Femur (tissue), 1 donor: ENCODE measurements at places on chromosomes 4 and X.

DNA sequence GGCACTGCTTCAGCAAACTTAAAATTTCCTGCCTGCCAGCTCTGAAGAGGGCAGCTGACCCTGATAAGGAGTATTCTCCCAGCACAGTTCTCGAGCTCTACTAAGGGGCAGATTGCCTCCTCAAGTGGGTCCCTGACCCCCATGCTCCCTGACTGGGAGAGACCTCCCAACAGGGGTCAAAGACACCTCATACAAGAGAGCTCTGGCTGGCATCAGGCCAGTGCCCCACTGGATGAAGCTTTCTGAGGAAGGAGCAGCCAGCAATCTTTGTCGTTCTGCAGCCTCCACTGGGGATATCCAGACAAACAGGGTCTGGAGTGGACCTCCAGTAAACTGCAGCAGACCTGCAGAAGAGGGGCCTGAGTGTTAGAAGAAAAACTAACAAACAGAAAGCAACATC is 1118.3 kb upstream of the ADGRL3 start:
- no peak for DNase-seq

- no peak for DNase-seq
Measured at GRCh38 chrX:134936542-134936941, 54.2 kb upstream of the SMIM10 start.

- DNase-seq, result no peak
Measured at GRCh38 chr4:13378973-13379759, 105.0 kb downstream of the RAB28 start.

GRCh38 chrX:115591420-115591819 is 30.4 kb downstream of the PLS3 start:
- no peak for DNase-seq

DNA sequence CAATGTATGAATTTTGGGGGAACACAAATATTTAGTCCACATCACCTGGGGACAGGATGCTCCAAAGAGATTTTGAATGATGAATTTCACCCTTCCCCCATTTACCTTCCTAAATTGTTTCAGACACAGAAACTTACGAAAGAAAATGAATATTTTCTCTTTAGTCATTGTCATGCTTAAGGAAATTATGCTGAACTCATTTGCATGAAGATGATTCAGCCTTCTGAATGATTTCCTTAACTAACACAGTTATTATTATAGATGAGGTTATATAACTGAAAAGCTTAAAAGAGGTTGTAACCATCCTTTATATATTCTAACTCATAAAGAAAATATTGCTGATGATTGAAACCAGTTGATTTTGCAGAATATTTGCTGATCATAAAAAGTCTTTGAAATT is 61.1 kb downstream of the KCNIP4 start:
- no peak for DNase-seq

DNA sequence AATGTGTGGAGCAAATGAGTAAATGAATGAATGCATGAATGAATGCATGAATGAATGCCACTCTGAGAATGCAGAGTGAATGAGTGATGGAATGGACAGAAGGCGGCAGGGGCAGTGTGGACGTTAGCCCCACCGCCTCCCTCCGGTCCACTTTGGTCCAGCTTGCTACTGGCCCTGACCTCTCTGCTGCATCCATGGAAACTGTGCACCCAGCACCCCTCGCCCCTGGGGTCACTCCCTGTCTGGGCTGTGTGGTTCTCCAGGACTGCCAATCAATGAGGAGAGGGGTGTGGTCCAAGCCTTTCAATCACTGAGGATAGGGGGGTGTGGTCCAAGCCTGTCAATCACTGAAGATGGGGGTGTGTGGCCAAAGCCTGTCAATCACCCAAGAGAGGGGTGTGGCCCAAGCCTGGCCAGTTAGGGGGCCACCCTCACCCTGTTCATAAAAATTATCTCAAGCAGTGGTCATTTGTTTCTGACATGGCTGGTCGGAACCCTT is 39.2 kb upstream of the ASMTL start:
- no peak for DNase-seq

DNA sequence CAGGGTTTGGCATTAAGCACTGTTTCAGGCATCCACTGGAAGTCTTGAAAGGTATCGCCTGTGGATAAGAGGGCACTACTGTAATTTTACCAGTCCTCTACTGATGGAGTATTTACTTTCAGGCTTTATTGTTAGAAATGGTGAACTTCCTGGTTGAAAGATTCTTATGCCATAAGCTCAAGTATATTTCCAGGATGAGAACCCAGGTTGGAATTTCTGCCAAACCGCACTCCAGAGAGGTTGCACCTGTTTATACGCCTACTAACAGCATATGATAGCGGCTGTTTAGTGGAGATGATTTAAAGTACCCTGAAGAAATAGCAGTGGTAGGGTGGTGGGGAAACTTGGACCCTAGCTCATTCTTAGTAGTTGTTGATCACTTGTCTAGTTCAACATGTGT is 9.9 kb downstream of the FNIP2 start:
- DNase-seq, result no peak

- DNase-seq, result no peak
Measured at GRCh38 chr4:103105558-103106356, 6.1 kb upstream of the BDH2 start.

GRCh38 chr4:184386271-184386781 is 88.0 kb downstream of the IRF2 start:
- DNase-seq, result peak; percentile 34

DNA sequence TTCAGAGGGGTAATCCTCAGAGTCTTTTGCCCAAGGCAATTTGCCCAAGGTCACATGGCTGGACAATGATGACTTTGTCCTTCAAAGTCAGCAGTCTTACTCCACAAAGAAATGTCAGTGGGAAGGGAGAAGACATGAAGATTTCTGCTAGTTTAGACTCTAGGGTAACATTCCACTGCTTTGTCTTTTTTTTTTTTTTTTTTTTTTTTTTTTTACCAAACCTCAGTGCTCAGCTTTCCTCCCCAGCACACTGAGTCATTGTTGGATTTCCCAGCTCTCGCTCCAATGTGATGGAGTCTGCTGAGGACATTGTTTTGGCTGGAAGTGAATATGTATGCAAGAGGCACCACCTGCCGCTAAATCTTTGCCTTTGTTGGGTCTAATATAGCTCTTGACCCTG is 7.2 kb upstream of the C1QTNF7 start:
- DNase-seq, result no peak

GRCh38 chr4:40349561-40350198 is 14.5 kb downstream of the CHRNA9 start:
- no peak for DNase-seq

- peak; percentile 20 for DNase-seq
Measured at GRCh38 chr4:151358266-151358665, 32.9 kb upstream of the SH3D19 start.

DNA sequence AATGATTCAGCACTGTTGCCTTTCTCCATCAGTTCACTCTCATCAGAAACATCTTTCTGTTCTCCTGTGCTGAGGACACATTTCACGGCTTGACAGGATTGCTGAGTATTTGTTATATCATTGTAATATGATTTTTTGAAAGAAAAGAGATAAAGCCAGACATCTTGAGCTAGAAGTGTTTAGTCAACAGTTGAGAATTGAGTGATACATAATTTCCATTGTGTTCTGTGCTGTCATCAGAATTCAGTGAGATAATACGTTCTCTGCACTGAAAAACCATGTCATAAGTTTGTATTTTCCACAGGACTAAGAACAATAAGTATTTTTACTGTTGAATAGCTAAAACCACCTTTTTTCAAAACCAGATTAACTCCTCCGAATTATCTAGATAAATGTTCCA is 50.2 kb upstream of the GPRIN3 start:
- DNase-seq, result no peak

DNA sequence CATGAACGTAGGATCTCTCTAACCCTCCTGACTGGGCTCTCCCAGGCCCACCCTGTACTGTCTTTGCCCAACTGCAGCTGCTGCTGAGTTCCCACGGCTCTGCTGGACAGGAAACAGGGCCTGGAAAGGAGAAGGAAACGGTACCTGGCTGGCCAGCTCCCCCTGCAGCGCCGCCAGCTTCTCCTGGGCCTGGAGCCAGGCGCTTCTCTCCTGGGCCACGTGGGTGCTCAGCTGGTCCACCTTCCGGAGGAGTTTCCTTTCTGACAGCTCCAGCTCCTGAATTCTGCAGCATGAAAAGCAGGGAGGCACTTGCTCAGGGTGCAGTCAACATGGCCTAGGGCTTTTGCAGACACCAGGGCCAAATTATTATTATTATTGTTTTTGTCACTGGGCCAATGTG is 6.5 kb downstream of the C4orf50 start:
- no peak for DNase-seq

- DNase-seq, result peak; percentile 11
Measured at GRCh38 chr4:2057382-2058065, 1.6 kb upstream of the NAT8L start.

- DNase-seq, result no peak
Measured at GRCh38 chr4:175561696-175562095, 250.4 kb downstream of the GPM6A start.

DNA sequence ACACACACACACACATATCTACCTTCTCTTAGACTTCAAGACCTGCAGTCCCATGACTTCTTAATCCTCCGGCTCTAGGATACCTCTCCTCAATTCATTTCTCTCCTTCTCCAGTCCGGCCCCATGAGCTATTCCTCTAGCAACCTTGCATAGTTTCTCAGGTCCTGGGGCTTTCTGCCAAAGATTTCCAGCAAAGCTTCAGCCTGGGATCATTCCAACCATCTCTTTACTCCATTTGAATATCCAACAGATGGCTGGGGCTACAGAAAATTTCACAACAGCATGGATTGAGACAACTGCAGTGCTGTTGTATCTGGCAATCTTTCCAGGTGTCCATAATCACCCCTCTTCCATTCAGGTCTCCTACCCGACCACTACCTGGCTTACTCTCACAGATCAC is 184.1 kb downstream of the DCHS2 start:
- no peak for DNase-seq

DNA sequence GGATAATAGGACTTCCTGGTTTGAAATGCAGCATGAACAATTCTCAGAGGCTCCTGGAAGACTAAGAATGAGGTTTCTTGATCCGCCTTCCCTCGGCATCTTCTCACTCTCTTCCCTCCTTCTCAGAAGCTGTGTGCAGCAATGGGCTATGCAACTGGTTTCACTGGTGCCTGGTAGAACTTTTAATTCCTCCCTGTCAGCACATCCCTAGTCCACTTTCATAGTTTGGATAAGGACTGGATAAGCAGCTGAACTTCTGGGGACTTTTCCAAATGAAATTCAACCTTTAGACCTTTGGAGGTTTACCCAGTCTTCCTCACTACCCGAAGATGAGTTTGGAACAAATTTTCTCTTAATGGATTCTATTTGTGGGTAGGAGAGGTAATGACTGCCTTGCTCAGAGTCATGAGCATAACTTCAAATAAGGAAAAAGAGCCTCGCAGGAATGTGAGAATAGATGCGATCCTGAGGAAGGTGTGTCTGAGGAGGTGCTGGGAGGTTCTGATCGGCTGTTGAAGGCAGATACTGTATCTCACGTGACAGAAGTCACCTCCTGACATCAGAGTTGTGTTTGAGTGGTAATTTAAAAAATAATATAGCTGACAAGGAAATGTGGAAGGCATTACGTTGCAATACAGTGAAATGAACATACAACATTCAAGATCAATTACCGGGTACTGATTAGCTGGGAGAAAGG is 56.0 kb upstream of the HAND2 start:
- no peak for DNase-seq

DNA sequence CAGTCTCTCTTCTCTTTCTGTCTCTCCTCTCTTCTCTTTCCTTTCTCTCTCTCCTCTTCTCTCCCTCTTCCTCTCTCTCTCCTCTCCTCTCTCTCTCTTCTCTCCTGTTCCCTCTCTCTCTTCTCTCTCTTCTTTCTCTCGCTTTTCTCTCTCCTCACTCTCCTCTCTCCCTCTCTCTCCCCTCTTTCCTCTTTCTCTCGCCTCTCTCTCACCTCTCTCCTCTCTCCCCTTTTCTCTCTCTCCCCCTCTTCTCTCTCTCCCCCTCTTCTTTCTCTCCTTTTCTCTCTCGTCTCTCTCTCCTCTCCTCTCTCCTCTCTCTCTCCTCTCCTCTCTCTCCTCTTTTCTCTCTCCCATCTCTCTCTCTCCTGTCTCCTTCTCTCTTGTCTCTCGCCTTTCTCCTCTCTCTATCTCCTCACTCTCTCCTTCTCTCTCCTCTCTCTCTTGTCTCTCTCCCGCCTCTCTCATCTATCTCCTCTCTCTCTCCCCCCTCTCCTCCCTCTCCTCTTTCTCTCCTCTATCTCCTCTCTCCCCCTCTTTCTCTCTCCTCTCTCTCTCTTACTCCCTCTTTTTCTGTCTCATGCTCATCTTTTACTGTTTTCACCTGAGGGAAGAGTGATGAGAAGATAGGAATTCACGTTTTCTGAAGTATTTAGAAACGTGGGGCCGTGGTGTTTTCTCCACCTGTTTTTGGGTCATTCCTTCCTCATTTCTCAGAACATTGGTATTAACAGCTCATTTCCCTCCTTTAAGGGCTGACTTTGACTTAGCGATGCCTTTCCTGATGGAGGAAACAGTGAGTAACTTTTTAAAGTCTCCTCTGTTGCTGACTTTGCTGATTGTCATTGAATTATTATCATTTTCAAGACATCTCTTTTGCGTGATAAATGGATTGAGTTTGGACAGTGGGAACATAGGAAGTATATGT is 80.6 kb upstream of the CD99 start:
- no peak for DNase-seq

- no peak for DNase-seq
Measured at GRCh38 chrX:33277046-33277445, 65.7 kb upstream of the DMD start.

DNA sequence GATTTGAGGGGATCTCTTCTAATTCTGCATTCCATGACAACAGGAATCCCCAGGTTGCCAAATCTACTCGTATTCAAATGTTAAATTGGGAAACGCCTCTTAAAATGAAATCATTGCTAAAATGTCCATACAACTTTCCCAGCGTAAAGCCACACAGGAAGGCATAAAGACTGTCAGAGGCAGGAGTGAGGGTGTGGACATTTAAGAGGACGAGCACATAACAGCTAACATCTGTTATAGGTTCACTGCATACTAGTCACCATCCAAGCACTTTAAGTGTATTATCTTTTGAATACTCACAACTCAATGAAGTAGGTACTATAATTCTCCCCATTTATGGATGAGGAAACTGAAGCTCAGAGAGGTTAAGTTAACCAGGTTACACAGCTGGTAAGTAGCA is 35.6 kb downstream of the ATG4A start:
- no peak for DNase-seq

DNA sequence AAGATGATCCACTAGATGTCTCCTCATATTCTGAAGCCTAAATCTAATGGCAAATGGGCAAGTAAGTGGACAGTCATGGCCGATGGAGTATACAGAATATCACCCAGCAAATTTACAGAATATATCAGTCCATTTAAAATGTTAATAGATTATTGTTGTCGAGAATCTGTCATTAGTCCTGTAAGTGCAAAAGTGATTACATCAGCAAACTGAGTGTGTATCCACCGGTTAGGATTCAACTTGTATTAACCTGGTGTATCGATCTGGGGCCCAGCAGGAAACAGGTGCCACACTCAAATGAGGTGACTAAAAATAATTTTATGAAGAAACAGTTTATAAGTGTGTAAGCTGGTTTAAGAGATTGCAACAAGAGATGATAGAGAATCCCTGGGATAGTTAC is 367.9 kb upstream of the FAM47C start:
- no peak for DNase-seq

- DNase-seq, result no peak
Measured at GRCh38 chrX:150314186-150314585, 48.9 kb upstream of the MAMLD1 start.

GRCh38 chr4:179596621-179597020 is 2154.4 kb upstream of the AGA start:
- DNase-seq, result no peak
